Thoracic aorta (tissue), 2 donors: ENCODE measurements at places on chromosomes 7 and 10.

DNA sequence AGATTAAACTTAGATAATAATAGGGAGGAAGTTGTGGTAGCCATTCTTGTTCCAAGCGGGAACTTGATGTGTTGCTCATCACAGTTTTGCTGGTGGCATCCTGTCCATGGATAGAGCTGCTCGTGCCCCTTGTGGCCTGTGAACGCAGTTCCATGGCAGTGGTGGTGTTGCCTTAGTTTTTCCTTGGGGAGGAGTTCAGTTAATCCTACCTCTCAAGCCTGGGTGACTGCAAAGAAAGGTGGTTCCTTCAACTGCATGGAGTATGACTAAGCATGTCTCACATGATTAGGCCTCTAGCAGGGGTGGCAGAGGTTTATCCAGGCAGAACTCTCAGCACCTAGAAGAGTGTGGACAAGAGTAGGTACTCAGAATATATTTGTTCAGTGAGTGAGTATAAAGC, 99.7 kb downstream of the MAPK8 start:
- no peak for DNase-seq

- no peak for DNase-seq
Observed at GRCh38 chr10:59090817-59091622, 85.4 kb upstream of the PHYHIPL start.

GRCh38 chr10:69684981-69685353, 54.9 kb downstream of the FAM241B start:
- no peak for DNase-seq

DNA sequence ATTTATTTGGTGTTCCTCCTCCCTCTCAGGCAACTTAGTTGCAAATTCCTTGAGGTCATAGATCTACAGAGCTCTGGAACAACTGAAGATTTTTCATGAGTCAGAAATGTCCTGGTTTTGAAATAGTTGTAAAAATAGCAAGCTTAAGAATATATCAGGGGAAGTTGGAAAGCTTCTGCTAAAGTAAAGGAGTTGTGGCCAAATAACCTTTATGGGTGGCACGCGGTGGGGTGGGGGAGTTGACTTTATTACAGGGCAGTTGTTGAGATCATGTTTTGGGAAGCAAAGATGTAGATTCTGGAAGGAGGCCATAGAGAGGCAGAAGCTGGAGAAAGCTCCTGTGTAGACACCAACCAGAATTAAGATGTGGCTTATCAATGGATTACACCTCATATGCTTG, 326.0 kb upstream of the MTPN start:
- no peak for DNase-seq

GRCh38 chr7:47516386-47516785, 65.5 kb downstream of the TNS3 start:
- DNase-seq = no peak

DNA sequence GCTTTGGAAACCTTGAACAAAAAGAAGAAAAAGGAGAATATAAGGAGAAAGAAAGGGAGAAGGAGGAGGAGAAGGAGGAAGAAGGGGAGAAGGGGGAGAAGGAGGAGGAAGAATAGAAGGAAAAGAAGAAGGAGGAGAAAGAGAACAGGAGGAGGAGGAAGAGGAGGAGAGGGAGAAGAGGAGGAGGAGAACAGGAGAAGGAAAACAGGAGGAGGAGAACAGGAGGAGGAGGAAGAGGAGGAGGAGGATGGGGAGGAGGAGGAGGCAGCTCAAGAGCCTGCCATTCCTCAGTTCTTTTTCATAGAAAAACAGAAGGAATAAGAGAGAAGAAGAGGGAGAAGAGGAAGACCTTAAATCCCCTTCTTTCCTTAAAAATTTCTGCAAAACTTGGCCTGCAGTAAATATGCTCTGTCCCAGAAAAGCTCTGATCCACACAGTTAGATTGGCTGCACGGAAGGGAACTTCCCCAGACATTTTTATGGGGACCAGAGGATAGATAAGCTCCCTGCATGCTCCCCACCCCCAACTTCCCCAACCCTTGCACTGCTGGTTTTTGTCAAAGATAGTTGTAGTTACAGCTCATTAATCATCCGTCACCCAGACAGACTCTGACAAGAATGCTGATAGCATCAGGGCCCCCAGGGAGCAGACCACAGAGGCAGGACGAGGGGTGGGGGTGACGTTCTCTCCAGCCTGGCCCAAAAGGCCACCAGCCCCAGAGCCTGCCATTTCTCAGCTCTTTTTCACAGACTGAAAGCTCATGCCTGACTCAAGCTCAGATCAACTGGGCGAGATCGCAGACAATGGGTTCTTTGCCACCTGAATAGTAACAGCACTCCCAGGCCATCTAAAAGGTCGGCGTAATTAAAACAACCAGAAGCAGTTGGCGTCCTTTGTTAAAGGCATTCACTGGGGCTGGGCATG, 34.5 kb upstream of the LYZL1 start:
- no peak for DNase-seq

- no peak for DNase-seq
Observed at GRCh38 chr7:37592366-37592765, 91.2 kb upstream of the GPR141 start.

DNA sequence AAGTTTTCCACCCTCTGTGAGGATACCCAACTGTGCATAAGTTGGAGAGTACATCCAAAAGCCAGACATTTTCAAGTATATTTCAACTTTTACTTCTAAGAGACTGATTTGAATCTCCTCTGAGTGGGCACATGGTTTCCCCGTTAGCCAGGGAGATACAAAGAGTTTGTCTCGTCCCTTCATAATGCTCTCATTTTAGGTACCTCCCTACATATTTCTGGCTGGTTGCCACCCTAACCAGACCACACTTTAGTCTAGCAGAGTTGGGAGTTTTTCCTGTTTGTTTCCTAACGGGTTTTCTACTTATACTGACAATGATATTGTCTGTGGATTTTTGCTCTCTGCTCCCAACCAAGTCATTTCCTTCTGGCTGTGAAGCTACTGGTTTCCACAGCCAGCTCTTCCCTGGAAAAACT, 180.3 kb downstream of the CCDC71L start:
- no peak for DNase-seq

DNA sequence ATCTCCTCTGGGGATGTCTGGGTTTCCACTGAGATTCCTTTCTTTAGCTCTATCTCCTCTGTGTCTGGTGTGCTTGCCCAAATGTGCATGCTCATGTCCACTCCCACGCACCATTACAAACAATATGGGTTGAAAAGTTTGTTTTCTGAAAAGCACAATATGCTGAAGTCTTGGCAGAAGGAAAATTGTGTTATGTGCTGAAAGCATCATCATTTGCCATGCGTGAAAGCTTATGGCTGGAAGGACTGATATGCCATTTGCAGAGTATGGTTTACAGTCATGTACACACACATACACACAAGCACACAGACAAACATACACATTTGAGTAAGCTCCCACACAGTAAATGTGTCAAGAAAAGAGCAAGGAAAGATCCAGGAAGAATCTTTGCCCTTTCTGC, 231.6 kb downstream of the SORCS3 start:
- no peak for DNase-seq

GRCh38 chr10:71372882-71373495, 23.7 kb upstream of the CDH23 start:
- DNase-seq = no peak

- DNase-seq = no peak
Observed at GRCh38 chr10:70283445-70284399, at the start of gene NPFFR1. TSS of gene NPFFR1 (minus strand) at chr10:70284004. CDS start at chr10:70283676, 328 bp downstream.

DNA sequence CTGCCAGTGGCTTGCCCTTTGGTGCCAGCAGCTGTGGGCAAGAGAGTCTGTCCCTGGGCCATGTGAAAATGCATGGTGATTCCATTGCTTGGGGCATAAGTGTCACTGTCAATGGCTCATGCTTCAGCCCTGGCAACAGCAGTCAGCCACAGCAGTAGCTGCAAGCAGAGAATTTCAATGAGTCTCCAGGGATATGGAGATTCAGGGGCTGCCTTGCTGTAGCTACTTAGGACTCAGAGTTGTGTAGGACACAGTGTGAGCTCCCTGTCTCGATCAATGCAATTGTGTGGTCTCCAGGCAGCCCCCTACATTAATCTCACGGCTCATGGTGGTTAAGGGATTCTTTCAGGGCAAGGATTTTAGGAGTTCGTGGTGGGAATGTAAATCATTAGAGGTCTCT, 126.3 kb upstream of the STARD3NL start:
- no peak for DNase-seq

DNA sequence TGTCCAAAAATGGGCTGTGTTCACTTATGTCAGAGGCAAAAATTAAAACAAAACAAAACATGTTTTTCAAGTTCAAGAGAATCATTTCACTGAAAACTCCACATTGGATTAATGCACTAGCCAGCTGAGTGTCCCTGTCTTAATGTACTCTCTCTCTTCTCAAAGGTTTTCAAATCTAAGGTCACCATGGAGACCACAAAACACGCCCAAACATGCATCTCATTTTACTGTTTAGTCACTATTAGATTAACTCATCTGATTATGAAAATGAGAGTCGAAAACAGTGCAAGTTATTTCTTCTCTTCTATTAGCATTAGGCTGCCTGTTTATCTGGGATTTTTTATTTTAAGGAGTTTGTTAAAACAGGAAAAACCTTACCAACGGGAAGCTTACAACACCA, 70.8 kb upstream of the ASAH2 start:
- DNase-seq = no peak

DNA sequence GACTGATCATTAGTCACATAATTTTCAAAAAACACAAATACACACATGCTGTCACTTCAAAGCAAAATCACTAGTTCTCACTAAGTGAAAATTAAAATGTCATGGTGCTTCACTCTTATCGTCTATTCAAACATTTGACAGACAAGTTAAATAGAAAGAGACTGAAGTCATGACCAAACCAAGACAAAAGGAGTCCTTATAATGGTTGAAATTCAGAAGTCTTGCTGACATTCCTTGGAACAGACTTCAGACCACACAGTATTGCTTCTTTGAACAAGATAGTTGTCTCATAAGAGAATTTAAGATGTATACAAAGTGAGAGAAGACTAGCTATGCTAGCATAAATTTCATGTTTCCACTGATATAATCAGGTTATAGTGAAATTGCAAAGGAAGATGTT, 119.5 kb downstream of the SEMA3D start:
- no peak for DNase-seq

DNA sequence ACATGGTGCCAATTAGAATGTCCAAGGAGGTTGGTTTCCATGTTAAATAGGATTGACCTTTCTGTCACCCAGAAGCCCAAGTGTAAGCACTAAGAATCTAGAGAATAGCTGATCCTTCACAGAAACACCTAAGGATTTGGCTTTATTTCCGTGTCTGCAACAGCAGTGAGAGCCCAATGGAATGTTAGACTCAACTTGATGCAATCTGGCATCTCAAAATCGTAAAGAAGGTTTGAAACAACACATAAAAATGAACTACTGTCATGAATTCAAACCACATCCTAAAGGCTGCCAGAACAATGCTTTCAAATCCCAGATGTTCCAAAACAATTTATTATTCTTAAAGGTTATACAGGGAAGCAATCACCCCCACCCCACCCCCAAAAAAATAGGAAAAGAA, 18.6 kb downstream of the PPP1R3C start:
- DNase-seq = no peak

DNA sequence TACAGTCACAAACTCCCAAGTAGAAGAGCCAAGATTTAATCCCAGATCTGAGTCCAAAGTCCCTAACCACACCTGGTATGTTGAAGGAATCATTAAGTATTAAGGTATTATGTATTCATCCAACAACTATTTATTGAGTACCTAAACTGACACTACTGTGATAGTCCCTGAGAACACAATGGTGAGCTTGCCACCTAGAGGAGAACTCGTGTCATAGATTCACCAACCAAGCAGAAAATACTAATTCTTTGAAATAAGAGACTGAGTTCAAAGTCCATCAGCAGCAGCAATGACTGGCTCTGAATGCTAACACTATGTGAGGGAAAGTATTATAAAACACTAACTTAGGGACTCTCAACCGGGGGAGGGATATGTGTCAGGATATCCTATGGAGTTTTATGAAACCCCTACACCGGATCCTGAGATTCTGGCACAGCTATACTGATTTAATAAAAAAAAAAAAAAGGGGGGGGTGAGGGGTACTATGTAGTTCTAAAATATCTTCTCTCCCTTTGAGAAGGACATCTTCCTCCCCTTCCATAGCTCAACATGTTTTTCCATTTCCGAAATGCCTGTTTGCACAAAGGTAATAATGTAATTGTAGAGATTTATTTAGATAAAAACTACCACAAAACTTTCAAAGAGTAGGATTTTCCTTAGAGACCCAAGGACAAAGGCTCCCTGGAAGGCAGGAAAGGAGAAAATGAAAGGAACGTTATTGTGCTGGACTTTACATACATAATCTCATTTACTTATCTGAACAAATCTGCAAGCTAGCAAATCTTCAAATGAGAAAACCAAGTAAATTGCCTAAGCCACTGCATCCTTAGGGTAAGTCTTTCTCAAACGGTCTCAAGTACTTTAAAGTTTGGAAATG, 1.6 kb downstream of the NCOA4 start:
- no peak for DNase-seq

DNA sequence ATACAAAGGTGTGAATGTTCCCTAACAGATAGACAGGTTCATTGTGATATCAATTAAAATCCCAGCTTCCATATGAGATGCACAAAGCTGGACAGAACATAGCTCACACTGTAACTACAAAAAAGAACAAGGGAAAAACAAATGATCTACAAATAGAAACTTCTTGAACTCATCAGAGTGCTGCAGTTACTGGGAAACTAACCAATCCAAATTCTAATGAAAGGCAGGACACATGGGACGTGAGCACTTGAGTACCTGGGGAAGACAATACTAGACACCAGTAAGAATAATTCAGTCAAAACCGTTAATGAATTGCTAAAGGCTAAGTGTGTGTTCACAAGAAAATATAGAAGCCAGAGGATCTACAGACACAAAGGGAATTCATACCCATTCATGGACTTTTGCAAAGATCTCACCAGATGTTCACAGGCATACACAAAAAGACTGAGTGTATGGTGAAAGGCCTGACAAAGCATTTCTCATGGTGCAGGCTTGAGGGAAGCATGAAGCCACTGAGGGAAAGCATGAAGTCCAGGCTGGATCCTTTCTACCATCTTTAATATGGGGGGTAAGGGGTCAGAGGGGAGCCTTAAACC, 7.8 kb upstream of the GPR22 start:
- DNase-seq = no peak

DNA sequence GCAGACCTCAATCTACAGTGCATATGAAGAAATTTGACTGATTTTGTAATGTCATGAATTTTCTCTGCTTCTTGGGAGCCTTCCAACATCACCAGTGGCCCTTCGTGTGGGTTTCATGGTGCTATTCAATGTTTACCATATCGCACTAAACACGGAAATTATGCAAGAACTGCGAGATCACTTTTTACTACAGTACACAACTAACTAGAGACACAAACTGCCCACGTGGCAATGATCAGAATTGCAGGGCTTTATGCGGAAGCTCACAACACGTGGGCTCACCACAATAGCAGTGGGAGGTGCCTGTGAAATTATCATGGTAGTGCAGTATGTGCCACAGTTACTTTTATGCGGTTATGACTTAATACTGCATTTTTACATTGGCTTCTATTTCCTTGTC, 449.7 kb upstream of the KLF6 start:
- no peak for DNase-seq

GRCh38 chr10:383519-383918, 248.3 kb downstream of the ZMYND11 start:
- no peak for DNase-seq
